ENCODE measurements at places on chromosomes 5 and 9.

DNA sequence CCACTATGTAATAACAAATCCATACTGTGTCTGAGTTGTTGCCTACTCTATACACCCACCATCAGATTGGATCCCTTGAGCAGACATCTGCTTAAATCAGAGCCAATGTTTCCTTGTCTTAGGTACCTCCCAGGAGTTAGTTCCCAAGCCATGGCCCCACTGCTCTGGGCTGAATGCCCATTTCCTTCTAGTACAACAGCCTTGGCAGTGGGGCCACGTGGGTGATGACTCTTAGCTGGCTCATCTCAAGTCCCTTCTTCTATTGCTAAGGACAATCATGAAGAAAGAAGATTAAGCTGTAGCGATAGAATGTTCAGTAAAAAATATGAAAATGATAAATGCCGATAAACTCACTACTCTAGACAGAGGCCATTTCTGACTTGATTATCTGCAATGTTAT, 16.6 kb downstream of the PTGR1 start:
- DNase-seq = no peak

GRCh38 chr5:177472460-177473442, 683 bp downstream of the DBN1 start:
- DNase-seq = peak; percentile 45

DNA sequence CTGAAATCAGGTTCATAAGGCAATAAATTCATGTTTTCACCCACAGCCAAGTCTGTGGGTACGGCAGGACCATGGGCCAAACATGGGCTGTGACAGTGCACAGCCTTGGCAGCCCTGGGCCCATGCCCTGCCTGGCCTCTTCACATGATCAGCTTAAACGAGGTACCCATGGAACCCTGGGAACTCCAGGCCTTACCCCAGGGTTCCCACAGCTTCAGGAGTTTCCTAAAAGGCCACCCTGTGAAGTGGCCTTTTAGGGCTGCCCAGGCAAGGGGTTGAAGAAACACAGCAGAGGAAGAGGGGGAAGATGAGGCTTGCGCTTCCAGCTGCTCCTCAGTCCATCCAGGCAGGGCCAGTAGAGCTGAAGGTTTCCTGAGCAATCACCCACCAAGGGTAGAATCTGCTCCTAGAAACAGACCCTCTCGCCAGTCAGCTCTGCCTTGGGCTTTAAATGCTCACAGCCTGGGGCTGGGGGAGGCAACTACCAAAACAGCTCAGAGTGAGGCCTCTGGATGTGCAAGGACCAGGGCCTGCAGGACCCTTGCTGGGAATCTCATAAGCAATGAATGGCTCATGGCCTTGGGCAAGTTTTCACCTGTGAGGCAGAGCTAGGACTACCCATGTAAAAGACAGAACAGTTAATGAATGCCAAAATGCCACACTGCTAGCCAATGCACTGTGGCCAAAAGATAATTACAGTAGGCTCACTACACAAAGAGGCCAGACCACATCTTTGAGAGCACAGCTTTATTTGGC, 79.3 kb upstream of the LRRTM2 start:
- DNase-seq = no peak

GRCh38 chr5:169339869-169340268, 38.9 kb upstream of the SLIT3 start:
- no peak for DNase-seq

DNA sequence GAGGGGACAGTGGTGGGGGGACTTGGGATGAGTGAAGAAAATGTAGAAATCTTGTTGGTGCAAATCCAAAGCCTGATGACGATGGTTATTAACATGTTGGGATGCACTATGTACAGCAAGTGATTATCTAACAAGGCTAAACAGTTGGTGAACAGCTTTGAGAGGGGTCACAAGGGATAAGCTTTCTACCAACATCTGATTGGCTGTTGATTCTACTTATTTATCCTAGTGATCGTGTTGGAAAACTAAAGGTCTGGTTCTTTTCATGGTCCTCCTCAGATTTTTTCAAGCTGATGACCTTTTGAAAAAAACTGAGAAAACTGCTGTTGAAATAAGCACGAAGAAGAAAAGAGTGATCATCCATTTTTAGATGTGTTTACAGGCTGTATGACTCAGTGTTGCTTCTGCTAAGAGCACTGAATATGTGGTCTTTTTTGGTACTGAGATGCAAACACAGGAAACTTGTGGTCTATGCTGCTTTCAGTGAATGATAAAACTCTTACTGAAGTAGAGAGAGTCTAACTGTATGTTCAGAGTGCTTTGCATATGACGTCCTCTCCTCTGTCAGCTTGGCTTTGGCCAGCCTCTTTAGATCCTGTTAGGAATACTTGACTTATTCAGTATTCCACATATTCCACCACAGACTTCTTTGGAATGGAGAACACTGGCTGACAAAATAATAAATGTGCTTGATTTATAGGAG, 174.8 kb downstream of the SLF1 start:
- DNase-seq = peak; percentile 2

GRCh38 chr5:140658870-140659269, 5.8 kb upstream of the WDR55 start:
- no peak for DNase-seq

GRCh38 chr5:113325054-113325453, 109.7 kb downstream of the TSSK1B start:
- DNase-seq = no peak
